ENCODE measurements at places on chromosomes 6 and 20. TPM values are rescaled to one million over a fixed set of nuclear protein-coding genes. Genes with fewer than 3 reads are reported as not detected.

FAM229B gene
- total RNA-seq, result 47.6 TPM

IL20RA gene
- 3.4 TPM for total RNA-seq

CST7 gene
- total RNA-seq, result 1.8 TPM

C20orf202 gene
- not detected for total RNA-seq

HLA-DOB gene
- 0.28 TPM for total RNA-seq

ETV7 gene
- total RNA-seq, result not detected

ZSCAN9 gene
- total RNA-seq, result 17.6 TPM

Measured in uterus (tissue), 4 donors.